CD4-positive, alpha-beta T cell treated with Interleukin-6 at 100 ng/mL for 8 hours (primary cell): ENCODE measurements at places on chromosomes 1 and 21.
A peak's percentile ranks its signal among the peaks of the same experiment; 100 is the strongest.

DNA sequence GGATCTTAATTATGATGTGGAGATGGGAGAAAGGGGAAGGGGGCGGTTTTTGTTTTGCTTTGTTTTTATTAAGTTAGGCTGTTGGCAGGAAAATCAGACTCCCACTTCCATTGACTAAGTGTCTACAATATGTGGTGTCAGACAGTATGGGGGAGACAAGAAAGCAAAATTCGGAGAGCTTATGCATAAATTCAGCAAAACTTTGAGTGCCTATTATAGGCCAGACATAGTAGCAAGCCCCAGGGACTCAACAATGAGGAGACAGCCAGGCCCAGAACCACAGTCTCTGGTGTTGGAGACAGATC is 835 bp upstream of the TSPAN2 start:
- no peak for DNase-seq

DNA sequence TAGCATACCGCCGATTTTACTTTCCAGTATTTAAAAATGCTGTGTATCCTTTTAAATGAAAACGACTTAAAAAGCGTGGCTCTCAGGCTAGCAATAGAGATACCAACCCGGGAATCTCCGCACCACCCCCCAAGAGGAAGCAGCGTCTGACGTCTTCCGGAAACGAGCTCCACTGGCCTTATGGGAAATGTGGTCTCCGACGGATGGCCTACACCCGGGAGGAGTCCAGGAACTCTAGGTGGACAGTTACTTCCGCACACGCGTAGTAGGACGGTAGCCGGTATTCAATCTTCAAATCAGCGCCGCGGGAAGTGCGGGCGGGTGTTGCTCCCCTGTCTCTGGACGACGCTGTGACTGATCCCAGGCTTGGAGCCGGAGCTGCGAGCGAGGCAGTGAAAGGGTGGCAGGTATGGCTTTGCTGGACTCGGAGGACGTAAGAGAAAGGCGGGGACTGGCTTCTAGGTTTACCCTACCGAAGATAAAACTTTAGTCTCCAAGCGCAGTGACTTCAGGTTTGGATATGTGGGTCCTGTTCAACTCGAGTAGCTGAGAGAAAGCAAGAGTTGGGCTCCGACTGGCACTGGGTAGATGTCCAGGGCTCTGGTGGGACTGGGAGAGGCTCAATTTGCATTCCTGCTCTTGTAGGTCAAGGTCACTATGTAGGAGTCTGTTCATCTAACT is at the start of gene ZNF684:
Gene ZNF684, plus strand, starts transcription at position 257 of the 681 bp plus-strand sequence. CDS start 1,530 bp downstream, outside the sequence.
- DNase-seq: peak; percentile 89

GRCh38 chr1:156577550-156577949 is 2.0 kb upstream of the TTC24 start:
- DNase-seq: no peak

GRCh38 chr1:234474375-234474774 is 4.6 kb downstream of the TARBP1 start:
- DNase-seq: no peak

GRCh38 chr21:24200052-24200451 is 1407.2 kb downstream of the MRPL39 start:
- no peak for DNase-seq

DNA sequence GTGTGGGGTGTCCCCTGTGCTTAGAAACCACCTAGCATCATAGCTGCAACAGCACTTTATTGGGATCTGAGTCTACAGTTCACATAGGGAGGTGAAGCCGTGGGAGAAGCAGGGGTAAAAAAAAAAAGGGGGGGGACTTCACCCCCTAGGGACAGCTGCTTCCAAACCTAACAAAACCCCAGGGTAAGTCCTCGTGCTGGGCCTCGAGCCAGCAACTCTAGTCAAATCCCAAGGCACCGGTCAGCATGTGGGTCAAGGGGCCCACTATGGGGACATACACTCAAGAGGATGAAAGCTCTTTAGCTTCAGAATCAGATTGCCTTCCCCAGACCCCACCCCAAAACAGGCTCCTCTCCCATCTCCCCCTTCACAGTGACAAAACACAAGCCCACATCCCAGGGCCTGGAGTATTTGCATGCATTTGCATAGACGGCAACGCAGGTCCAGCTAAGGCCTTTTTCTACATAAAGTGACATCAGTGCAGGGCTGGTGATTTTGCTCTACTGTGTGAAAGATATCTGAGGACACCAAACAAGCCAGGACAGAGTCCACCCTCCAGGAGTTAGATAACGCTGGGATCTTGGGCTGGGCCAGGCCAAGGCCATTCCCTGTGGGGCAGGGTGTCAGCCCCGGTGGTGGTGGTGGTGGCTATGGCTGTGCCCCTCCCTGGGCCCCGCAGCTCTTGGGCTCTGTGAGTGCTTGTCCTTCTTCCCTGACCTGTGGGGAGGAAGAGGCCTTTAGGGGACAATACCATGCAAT is 8.1 kb upstream of the PMVK start:
- DNase-seq: no peak

DNA sequence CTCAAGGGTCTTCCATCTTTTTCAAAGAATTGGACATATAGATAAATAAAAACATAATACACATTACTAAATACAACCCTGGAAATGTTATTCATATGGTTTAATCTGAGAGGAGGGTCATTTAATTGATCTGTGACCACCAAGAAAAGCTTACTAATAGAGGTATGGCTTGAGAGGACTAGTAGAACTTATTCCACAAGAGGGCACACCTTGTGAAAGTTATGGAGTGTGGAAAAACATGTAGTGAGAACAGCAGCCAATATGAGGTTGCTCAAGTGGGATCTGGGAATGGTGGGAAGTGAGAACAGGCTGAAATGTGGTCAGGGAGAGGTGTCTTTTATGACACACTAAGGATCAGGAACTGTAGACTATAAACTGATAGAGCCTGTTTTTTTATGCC is 973.5 kb upstream of the B3GALT2 start:
- no peak for DNase-seq

DNA sequence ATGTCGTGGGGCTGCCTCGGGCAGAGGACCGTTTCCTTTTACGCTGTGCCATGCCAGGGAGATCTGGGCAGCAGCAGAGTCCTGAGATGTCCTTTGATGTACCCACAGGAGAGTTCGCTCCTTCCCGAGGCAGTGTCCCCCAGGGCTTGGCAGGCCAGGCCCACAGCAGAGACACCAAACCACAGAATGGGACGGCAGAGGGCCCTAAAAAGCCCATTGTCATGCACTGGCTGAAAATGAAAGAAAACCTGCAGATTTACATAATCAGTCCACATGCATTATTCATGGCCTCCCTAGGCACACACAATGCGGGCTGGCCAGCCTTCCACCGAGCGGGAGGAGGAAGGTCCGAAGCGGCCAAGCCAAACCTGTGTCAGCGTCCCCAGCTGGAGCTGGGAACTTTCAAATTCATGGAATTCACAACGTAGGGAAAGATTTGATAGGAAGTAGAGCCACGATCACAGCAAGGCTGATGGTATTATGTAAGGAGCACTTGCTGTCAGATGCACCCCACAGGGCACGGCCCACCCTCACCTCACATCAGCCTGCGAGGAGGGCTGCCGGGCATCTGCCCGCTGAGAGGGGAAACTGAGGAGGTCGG is 25.3 kb upstream of the EFHD2 start:
- no peak for DNase-seq

- DNase-seq: no peak
Measured at GRCh38 chr1:7572654-7573152, 198.4 kb upstream of the VAMP3 start.

DNA sequence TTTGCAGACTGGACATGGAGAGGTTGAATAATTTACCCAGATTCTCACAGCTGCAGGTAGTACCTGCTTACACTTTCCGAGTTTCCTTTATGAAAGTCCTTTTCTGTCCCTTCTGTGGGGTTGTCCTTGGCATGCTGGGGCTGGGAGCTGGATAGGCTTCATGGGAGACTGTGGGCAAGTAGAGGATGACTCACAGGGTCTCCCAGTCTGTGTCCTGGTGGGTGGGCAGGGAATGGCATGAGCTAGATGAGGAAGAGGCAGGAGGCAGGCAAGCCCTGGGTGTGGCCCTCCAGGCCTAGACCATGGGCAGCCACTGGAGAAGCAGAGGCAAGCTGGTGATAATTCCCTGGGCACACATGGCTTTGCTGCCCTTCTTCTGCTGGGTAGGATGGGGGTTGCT is 80.6 kb downstream of the NAV1 start:
- no peak for DNase-seq

DNA sequence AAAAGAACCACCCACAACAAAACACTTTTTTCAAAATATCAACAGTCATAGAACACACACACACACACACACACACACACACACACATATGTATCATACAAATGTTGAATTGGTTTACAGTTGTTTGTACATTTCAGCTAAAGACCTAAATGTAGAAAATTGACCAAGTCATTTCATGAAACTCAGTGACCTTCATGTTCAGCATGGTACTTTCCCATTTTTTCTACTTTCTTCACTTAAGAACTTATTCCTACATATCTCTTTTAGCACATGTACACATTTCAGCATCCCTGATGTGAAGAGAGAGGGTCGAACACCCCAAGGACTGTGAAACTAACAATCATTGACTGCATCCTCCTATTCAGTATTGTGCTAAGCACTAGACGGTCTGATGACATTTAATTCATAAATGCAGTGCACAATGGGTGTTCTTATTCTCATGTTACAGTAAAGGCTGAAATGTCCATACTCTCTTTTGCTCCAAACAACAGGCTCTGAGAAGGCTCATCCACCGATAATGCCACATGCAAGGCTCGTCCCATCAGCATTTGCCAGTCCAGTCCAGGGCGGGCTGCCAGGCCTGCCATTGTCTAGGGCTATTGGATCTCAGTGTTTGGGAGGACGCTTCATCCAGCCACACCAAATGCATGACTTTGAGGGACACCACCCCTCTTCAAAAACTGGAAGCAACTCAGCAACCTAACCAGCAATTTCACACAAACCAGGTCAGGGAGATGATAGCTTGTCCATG is 150.1 kb upstream of the RUNX1 start:
- no peak for DNase-seq

- no peak for DNase-seq
Measured at GRCh38 chr1:167431261-167431908, 86.9 kb downstream of the CD247 start.

DNA sequence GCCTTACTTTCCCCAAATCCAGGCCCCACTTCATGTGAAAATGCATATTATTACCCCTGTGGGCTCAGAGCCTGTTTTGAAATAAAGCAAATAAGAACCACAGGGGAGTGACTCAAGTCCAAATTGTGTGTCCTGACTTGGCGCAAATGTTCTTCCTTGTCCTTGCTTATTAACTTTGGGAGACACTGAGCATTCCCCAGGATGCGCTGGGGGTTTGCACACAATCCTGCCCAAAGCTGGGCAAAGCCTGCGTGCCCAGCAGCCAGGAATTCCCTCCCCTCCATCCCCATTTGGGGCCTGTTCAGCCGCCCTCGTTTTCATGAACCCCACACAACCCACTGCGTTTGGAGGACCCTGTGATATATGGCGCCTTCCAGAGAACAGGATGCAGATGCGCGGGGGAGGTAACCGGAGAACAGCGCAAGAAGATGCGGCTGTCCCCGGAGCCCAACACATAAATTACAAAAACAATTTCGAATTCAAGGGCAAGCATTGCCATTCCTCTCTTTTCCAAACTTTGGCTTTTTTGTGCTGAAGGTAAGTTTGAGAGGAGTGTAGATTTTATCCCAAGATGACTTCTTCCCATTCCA is 42.4 kb upstream of the CLDN14 start:
- DNase-seq: no peak

- DNase-seq: no peak
Measured at GRCh38 chr1:215583185-215583749, 16.2 kb downstream of the KCTD3 start.

DNA sequence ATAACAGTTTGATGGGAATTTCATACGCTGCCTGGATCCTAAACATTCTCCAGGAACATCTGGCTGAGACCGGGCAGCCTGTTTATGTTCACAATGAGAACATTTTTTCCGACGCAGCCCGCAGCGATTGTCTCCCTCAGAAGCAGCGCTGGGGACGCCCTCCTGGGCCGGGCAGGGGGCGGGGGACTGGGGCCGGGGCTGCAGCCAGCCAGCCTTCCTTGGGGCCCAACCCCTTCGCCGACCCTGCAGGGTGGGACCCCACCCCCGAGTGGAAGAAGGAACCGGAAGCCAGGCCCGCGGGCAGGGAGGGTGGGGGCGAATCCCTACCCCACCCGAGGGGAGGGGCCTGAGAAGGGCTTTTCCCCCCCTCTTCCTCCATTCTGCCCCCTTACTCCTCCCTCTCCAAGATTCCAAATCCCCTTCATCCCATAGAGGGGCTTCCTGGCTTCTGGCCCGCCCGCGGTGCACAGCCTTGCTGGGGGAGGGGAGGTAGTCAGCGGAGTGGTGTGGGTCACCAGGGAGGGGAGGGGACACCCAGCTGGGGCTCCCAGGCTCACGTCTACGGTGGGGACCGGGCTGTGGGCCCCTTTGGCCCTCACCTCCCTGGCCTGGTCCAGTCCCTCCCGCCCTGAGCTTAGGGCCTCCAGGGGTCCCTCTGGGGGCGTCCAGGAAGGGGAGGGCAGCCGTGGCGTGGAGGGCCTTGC is 60.6 kb downstream of the WNT9A start:
- DNase-seq: peak; percentile 46

DNA sequence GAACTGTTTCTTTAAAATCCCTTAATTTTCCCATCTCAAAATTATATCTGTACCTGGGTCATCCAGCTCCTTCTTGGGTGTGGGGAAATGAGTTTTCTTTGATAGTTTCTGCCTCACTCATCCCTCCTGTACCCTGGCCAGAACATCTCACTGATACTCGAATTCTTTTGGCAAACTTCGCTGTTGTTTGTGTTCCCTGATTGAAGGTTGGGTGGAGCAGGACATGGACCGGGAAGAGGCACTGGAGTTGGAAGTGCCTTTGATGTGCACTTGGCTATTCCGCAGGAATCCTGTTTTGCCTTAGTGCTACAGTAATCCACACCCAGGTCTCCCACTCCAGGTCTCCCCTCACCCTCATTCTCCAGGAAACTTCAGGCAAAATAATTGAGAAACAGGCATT is 11.2 kb downstream of the MINDY1 start:
- no peak for DNase-seq

DNA sequence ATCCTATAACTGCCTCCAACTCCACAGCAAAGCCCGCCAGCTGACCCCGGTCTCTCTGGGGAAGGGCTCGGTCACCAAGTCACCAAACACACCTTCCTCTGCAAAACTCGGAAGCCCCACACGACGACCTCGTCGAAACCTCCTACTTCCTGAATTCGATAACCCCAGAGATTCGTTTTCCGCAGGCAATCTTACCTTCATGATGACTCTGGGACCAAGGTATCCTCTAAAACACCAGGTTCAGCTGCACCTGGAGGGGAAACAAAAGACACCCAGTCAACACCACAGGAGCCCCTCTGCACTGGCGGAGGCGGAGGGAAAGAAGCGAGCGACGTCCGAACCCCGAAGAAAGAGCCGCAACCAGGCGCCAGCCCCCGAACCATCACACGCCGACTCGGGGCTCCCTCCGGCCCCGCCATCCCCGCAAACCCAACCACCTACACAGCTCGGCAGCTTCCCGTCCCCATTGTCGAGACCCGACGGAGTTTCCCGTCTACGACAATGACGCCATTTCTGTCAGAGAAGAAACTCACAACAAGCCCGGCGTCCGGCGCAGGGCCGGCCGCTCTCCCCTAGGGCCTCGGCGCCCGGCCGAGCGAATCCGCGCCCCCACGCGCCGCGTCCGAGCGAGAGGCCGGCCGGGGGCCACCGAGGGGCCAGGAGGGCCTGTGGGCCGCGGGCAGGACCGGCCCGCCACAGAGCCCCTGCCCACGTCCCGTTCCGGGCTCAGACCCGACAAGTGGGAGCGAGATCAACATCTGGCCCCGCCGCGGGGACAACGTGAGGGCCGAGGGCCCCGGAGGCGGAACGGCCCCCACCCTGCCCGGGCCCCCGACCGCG is 1.0 kb downstream of the ARID4B start:
- peak; percentile 48 for DNase-seq

- DNase-seq: no peak
Measured at GRCh38 chr1:96682056-96682455, 39.5 kb upstream of the PTBP2 start.

- no peak for DNase-seq
Measured at GRCh38 chr1:213507472-213508223, 456.6 kb downstream of the RPS6KC1 start.
